Spleen (tissue), 13 donors: ENCODE measurements at places on chromosomes 7 and 10. TPM values are rescaled to one million over a fixed set of nuclear protein-coding genes. Genes with fewer than 3 reads are reported as not detected.

BEND7 gene
- total RNA-seq = 15.1 TPM

PTF1A gene
- not detected for total RNA-seq

GRCh38 chr10:74137992-74138391 lies 12.6 kb downstream of the AP3M1 start:
- H3K27ac ChIP-seq = no peak overlapping the region
- H3K4me3 ChIP-seq = no peak overlapping the region
- H3K36me3 ChIP-seq = peaks cover 56% of the 10 kb centered on the region
- DNase-seq = no peak
- H3K27me3 ChIP-seq = no peaks in the 10 kb centered on the region

- no peak for DNase-seq
- no peak overlapping the region for H3K4me3 ChIP-seq
- H3K36me3 ChIP-seq = no peaks in the 10 kb centered on the region
- no peaks in the 10 kb centered on the region for H3K4me1 ChIP-seq
- no peaks in the 10 kb centered on the region for H3K27me3 ChIP-seq
Measured at GRCh38 chr7:29239638-29240037, 45.1 kb downstream of the CHN2 start.

DNA sequence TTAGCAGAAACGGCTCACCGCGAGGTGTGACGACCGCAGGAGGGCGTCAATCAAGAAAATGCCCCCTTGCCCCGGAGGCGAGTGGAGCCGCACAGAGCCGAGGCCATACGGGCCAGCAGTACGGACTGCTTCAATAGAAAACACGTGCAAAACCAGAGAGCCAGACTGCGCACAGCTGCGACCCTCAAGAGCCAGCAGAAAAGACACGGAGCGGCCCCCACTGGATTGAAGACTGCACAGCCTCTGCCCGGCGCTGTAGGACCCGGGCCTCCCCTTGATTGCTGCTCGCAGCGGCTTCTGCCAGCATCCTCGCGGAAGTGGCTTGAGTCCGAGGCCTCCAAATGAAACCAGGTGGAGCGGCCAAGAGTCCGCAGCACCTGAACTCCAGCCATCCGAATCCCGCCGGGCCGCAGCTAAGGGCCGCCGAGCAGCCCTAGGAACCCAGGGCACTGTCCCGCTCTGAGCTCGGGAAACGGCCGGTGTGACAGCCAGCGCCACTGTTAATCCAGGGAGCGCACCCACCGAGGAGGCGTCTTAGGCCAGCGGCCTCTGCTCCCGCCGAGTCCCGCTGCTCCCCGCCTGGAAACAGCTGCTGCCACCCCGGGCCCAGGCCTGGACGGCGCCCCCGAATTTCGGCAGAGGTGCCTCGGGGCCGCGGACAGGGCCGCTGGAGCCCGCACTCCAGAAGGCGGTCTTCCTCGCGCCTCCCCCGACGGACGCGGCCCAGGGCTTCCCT lies 660 bp upstream of the HHEX start:
- H3K4me3 ChIP-seq = peak overlapping the region; percentile 81
- peaks cover 4% of the 10 kb centered on the region for H3K4me1 ChIP-seq
- peaks cover 20% of the 10 kb centered on the region for H3K36me3 ChIP-seq
- H3K27me3 ChIP-seq = peaks cover 28% of the 10 kb centered on the region
- peak overlapping the region; percentile 98 for H3K27ac ChIP-seq

GRCh38 chr10:3094609-3095036 lies 27.3 kb downstream of the PFKP start:
- H3K36me3 ChIP-seq = peaks cover 21% of the 10 kb centered on the region
- no peaks in the 10 kb centered on the region for H3K27me3 ChIP-seq
- H3K27ac ChIP-seq = no peak overlapping the region
- no peak overlapping the region for H3K4me3 ChIP-seq
- DNase-seq = no peak
- H3K4me1 ChIP-seq = peaks cover 52% of the 10 kb centered on the region

DNA sequence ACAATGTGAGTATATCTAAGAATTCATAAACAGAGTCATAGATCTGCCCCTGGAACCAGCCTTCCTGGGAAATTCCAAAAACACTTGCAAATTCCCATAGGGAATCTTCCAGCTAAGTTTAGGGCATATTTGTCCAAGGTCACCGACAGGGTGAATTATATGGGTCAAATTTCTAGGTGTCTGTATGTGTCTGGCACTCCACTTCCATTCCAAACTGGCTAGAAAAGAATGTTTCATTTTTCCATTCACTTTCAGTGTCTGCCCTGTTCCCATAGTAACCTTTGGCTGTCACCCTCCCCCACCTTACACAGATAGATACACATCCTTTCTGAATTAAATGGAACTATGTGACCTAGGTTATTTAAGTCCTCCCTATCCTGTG lies 230.9 kb downstream of the CREB5 start:
- no peak for DNase-seq
- H3K27ac ChIP-seq = no peak overlapping the region
- no peak overlapping the region for H3K4me3 ChIP-seq
- no peaks in the 10 kb centered on the region for H3K27me3 ChIP-seq

- H3K4me3 ChIP-seq = no peak overlapping the region
- peaks cover 43% of the 10 kb centered on the region for H3K4me1 ChIP-seq
- DNase-seq = no peak
- H3K27me3 ChIP-seq = peaks cover 72% of the 10 kb centered on the region
- no peak overlapping the region for H3K27ac ChIP-seq
Measured at GRCh38 chr10:68559251-68559650, 886 bp upstream of the TET1 start.
